Activated CD4-positive, alpha-beta memory T cell treated with anti-CD3 and anti-CD28 coated beads for 36 hours (primary cell): ENCODE measurements at places on chromosomes 2 and 18. TPM values are rescaled to one million over a fixed set of nuclear protein-coding genes. Genes with fewer than 3 reads are reported as not detected.

GRCh38 chr2:227805578-227805977, 8.1 kb upstream of the CCL20 start:
- peak; percentile 66 for DNase-seq

DNA sequence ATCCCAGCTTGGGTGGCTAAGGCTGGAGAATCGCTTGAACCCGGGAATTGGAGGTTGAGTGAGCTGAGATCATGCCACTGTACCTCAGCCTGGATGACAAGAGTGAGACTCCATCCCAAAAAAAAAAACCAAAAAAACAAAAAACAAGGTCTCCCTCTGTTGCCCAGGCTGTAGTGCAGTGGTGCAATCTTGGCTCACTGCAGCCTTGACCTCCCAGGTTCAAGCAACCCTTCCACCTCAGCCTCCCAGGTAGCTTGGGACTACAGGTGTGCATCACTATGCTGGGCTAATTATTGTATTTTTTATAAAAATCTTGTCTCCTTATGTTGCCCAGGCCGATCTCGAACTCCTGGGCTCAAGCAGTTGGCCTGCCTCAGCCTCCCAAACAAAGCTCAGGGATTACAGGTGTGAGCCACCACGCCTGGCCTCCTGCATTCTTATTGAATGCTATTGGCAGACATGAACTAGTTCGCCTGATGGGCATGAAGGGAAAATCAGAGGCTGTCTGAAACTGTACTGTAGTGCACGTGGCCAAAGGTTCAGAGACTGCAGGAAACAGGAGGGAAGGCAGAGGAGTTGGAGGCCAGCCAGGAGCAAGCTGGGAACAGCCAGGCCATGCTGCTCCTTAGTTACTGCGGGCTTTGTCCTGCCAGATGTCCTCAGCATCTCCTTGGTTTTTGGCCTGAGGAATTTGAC, 16.0 kb upstream of the ASXL2 start:
- DNase-seq = no peak

GRCh38 chr2:109677835-109678580, 63.8 kb downstream of the SOWAHC start:
- no peak for DNase-seq

DNA sequence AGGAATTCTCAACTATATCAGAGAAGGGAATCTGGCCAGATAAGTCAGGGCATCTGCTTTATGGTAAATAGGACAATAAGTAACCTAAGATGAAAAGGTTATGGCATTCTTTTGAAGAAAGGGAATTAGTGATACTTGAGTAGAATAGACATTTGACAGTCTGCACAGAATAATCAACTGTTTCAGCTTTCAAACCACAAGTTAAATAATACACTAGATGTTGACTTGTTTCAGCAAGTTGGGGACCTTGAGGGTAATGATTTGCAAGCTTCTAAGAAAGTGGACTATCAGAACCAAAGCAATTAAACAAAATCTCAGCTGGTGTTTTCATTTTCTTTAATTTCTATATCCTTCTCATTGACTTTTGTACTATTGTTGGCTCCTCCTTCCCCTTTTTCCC, 54.5 kb downstream of the SLC39A10 start:
- DNase-seq = no peak

- no peak for DNase-seq
These were observed 120.5 kb downstream of the PARD3B start for GRCh38 chr2:204665771-204666170.

DNA sequence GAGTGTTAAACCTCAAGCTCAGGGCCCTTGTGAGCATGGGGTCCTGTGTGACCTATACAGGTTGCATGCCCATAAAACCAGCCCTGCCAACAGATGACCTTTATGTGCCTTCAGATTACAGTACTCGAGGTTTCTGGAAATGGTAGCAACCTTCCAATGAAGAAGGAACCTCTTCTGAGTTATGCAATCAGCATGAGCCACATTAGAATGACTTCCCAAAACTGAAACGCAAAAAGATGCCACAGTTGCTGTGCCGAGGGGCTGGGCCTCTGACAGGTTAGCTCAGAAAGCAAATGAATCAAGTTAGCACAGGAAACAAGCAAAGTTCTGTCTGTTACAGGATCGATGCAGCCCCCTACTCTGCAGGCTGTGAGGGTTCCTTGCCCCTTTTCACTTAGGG, 37.7 kb downstream of the TGFA start:
- peak; percentile 37 for DNase-seq

DNA sequence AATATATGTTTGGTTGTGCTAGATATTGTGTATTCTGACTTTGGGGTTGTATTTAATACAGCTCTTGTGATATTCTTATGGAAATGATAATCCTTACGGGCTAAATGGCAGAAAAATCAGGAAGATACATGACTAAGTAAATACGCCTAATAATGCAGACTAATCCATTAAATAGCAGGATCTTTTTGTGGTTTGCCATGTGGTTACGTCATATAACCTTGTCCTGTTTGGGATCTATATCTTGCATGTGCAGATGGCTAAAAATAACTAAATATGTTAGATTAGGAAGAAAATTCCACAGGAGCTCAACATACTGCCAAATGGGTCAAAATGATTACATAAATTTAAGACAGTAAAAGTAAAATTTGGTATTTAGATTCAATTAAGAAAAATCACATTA, 83.0 kb downstream of the NEB start:
- DNase-seq = no peak

GRCh38 chr18:50038448-50038847, 156.5 kb downstream of the MYO5B start:
- DNase-seq = no peak

GRCh38 chr2:136251885-136252585, 134.1 kb upstream of the CXCR4 start:
- DNase-seq = no peak

- no peak for DNase-seq
These were observed 42.6 kb upstream of the MTCL1 start for GRCh38 chr18:8662560-8663255.

- DNase-seq = no peak
These were observed 168.3 kb downstream of the BABAM2 start for GRCh38 chr2:28058791-28059190.

DNA sequence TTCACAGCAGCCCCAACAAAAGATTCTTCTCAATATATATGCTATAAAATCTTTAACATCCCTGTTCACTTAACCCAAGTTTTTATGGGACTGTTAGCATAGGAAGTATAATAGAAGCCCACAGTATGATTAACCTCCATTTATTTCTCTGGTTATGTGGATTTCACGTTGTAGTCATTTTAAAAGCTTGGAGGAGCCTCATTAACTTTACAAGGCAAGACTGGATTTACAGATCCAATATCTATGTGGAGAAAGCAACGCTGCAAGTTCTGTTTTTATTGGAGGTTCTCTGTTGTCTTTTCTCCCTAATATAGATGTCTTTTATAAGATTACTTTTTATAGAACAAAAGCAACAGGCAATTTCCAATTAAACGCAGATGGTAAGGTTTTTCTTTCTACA, 114.9 kb upstream of the SYT4 start:
- no peak for DNase-seq

DNA sequence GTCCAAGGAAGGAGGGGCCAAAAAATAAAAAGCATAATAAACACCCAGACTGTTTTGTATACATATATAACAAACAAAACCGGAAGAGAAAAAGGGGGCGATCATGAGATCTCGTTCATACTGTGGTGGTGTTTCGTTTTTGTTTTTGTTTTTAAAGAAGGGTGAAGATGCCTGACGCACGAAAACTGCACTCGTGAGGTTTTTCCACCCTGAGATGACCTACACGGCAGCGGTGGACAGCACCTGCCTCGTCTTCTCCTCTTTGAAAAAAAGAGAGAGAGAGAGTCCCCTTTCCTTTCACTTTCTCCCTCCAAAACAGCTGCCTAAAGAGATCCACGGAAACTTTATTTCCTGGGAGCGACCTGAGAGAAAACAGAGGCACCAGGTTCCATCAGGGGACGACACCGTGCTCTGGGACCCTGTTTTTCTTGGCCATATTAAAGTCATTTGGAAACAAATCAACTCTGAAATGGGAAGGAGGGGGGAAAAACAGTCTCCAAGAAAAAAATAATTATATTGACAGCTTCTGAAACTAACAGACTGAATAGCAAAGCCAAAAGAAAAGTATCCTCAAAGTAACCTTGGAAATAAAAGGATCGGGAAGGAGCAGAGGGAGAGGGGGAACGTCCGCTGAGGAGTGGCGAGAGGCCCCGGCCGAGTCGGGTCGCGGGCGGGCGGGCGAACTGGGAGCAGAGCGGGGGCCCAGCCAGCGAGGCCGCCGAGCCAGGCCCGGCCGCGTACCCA, 3.5 kb downstream of the POU3F3 start:
- no peak for DNase-seq

- no peak for DNase-seq
These were observed 153.3 kb upstream of the RAB12 start for GRCh38 chr18:8455661-8456614.

DNA sequence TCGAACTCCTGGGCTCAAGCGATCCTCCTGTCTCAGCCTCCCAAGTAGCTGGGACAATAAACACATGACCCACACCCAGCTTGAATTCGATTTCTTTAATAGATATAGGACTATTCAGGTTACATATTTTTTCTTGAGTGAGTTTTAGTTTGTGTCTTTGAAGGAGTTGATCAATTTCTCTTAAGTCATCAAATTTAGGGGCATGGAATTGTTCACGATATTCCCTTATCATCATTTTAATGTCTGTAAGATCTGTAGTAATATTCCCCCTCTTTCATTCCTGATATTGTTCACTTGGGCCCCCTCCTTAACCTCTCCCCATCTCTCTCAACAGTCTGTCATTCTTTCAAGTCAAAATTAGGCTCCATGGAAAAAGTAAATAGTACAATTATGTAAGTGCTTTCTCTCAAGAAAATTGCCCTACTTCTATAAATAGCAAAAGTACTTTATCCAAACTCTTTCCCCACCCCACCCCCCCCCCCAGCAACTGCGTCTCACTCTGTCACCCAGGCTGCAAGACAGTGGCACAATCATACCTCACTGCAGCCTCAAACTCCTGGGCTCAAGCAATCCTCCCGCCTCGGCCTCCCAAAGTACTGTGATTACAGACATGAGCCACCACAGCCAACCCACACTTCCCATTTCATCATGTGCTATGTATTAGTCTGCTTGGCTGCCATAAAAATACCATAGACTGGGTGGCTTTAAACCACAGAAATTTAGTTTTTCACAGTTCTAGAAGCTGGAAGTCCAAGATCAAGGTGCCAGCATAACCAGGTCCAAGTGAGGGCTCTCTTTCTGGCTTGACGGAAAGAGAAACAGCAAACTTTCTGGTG, 20.1 kb downstream of the WDR33 start:
- DNase-seq = peak; percentile 45

- no peak for DNase-seq
These were observed 147.9 kb downstream of the DOCK10 start for GRCh38 chr2:224894356-224894755.

DNA sequence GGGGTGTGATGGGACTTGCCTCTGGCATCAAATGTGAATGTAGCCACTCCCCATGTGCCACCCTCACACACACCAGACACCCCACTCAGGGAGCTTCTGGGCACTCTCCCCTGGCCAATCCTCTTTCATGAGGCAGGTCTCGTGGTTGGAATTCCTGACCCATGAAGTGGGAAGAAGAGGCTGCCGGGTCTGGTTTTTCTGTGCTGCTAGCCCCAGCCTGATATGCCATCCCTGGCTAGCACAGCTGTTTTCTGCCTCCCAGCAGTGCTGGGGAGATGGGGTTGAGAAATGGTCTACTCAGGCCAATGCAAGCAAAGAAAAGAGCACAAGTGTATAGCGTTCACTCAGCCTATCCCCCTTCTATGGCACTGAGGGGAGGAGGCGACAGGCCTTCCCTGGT, 1.2 kb upstream of the C2orf72 start:
- no peak for DNase-seq

GRCh38 chr2:24731923-24732322, 61.3 kb downstream of the PTRHD1 start:
- no peak for DNase-seq

GRCh38 chr2:47174733-47175361, 19.7 kb upstream of the STPG4 start:
- peak; percentile 54 for DNase-seq

DNA sequence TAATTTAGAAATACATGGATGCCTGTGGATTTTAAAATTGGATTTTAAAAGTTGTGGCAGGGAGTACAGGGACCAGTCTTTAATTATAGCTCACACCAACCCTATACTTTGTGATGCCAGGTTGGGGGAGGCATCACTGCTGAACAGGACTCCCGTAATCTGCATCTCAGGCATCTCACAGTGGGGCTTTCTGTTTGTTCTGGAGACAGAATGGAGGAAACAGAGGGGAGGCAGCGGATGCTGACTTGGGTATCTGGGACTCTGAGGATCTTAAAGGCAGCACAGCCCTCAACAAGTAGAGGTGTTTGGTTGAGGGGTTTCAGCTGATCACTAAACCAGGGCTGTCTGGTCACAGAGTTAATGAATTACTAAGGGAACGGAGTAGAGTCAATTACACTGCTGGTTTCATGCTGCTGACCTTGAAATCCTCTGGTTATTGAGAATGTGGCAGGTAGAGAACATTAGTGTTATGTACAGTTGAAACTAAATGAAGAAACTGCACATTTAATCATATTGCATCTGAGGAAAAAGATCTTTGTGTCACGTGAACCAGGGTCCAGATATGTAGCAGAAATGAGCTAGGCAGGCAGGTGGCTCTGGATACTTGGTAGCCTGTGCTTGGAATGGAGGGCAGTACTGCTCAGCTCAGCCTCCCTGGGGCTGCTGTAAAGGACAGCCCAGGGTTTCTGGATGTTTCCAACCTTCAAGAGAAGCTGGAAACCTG, 40.3 kb downstream of the FHOD3 start:
- DNase-seq = no peak

Gene ADAM23
- total RNA-seq = 2.3 TPM

Gene MBP
- 40.4 TPM for total RNA-seq

Gene LYPD1
- total RNA-seq = not detected

Gene ALLC
- total RNA-seq = not detected

Gene LRATD1
- total RNA-seq = not detected

Gene GPC1
- total RNA-seq = 4.9 TPM

Gene TMEM163
- total RNA-seq = 0.12 TPM

Gene SCN1A
- not detected for total RNA-seq

Gene IL36B
- total RNA-seq = not detected

Gene PLCL1
- 1.9 TPM for total RNA-seq

Gene TMEM178A
- total RNA-seq = 0.29 TPM

Gene ADD2
- total RNA-seq = 5.6 TPM
